ENCODE measurements at places on chromosomes 4 and X.
A peak's percentile ranks its signal among the peaks of the same experiment; 100 is the strongest.

DNA sequence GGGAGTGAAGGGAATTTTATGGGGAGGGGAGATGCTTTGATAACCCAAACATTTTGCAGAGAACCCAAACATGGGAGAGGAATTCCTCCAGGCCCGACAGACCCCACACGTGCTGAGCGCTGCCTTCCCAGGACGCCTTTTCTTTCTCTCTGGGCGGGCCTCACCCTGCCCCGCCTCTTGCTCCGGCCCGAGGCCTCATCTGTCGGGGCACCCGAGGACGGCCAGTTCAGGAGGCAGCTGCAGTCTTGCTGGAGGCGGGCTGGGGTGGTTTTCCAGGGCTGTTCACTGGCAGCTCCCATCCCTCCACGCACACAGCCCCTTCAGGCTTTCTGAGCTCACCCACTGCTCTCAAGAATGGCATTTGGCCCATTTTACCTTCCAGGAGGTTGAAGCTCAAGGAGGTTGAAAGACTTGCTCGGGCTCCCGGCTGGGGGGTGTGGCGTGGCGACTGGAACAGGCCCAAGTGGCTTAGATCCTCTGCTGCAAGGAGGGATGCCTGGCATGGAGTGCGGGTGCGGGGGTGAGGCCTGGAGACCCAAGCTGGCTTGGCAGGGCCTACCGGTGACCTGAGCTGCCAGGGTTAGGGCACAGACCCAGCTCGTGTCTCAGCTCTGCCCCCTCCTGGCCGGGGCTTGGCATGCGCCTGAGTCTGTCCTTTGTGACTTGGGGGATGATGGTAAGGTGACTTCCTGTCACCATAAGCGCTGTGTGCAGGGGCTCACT, 99.2 kb downstream of the PSAPL1 start:
- no peak for DNase-seq

- DNase-seq = peak; percentile 31
These were observed 21.7 kb upstream of the GEMIN8 start for GRCh38 chrX:14051416-14051815.

DNA sequence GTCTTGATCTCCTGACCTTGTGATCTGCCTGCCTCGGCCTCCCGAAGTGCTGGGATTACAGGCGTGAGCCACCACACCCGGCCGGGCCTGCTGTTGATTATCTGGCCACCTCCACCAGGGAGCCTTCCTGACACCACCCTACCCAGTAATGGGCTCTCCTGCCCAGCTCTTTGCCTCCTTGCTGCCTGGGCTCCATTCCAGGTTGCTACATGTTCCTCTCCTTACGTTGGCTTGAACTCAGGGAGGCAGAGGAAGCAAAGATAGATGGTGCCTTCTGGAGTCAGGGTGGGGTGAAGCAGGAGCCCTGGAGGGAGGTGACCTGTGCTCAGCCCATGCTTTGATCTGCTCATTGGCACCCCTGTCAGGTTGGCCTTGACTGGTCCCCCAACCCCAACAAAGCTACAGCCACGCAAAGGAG, 26.3 kb downstream of the FLNA start:
- DNase-seq = no peak

GRCh38 chr4:89562746-89563145, 255.1 kb upstream of the GPRIN3 start:
- no peak for DNase-seq

DNA sequence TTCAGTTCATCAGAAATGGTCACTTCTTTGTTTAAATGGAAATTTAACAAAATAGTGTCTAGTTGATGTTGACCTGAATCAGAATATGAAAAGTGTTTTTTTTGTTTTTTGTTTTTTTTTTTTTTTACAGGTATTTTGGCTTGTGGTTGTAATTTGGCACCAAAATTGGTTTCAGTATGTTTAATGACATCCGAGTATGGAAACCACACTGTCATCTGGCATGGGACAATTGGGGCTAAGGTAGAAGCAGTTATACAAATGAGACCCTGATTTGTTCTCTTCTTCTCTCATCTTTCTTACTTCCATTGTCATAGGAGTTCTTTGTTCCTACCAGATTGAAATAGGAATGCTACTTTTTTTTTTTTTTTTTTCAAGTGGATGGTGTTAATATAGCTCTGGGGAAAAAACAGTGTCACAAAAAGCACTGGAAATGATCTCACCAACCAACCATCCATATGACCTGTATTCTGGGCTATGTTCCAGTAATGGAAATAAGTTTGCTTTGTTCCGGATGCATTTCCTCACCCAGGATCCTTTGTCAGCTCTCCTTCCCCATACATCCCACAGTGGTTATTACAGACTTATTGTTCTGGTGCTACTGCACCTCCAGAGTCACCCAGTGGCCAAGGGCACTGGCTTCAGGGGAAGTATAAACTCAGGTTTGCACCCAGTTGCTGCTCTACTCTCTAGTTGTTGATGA, 95.8 kb downstream of the ATXN3L start:
- peak; percentile 32 for DNase-seq

- DNase-seq = no peak
These were observed 71.6 kb upstream of the CLCN4 start for GRCh38 chrX:10085223-10085622.

GRCh38 chrX:80576806-80577533, 156.7 kb downstream of the TENT5D start:
- no peak for DNase-seq

DNA sequence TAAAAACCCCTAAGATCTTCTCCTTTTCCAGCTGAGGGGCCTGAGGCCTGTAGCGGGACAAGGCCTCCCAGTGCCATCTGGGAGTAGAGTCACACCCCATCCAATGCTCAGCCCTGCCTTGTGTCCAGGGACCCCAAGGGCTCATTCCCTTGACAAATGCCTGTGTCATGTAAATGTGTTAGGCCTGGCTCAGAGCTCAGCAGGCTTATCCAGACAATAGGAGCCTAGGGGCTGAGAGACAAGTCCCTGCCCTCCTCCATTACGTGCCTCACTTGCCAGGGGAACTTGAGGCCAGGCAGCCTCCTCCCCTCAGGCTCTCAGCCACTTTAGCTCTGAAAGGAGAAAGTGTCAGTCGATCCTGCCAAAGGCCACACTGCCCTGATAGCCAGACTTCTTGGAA, 166.8 kb upstream of the MAMLD1 start:
- no peak for DNase-seq

- DNase-seq = no peak
These were observed 289.0 kb downstream of the C4orf33 start for GRCh38 chr4:129384974-129385373.

- no peak for DNase-seq
These were observed 32.0 kb downstream of the HAND2 start for GRCh38 chr4:173498023-173498422.

GRCh38 chr4:153507310-153508073, 41.3 kb downstream of the TMEM131L start:
- DNase-seq = no peak

GRCh38 chr4:48361012-48361400, 19.7 kb downstream of the SLAIN2 start:
- no peak for DNase-seq

GRCh38 chr4:79865201-79865597, 207.8 kb downstream of the ANTXR2 start:
- no peak for DNase-seq

DNA sequence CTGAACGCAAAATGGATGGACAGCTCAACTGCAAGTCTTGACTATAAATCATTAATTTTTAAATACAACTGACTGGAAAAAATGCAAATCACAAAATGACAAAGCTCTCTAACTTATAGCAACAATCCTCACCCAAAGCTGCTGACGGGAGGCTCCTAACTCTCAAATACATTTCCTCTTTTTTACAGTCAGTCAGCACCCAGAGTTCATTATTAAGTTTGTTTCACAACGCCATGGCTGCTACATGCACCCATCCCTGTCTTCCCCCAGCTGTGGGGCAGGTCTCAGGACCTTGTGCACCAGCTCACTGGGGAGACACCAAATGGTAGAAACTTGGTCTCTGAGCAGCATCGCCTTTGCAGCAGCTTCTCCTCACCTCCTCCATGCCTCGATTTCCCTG, 97.6 kb downstream of the SLC34A2 start:
- no peak for DNase-seq

DNA sequence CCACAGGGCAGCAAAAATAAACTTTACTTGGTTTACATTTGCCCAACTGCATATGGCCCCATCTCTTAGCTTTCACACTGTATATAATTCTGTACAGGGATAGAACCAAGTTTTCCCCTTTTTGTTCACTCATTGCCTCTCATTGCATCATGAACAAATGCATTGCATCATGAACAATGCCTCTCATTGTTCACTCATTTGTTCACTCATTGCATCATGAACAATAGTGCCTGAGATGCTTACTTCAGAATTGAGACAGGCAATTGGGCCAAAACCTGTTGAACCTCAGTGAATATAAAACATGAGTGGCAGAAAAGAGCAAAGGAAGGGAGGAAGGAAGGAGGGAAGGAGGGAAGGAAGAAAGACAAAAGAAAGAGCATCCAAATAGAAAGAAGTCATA, 98.2 kb downstream of the SOWAHB start:
- no peak for DNase-seq

DNA sequence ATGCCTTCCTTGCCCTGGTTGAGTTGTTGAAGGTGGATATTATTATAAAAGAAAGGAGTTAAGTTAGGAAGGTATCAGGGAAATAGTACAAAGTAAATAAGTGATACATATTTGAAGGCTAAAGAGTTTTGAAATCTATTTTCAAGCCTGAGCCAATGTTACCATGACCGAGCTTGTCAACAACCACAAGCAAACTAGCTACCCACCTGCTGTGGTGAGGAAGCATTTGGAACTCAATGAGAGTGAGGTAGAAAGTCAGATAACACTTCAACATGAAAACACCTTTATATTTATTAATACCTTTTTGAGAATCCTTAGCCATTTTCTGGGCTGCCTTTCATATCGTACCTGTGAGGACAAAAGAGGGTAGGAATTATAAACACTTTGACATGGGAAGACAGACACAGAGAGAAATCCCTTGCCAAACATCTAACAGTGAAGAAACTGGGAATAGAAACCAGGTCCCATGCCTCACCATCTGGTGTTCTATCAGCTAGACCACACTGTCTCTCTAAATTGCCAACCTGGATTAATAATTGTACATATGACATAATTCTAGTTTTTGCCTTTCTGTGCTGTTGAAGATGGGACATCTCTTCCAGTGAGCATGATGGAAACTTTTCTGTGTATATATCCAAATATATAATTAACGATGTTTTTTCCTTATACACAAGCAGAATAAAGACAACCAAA, 606.4 kb upstream of the NR3C2 start:
- no peak for DNase-seq

DNA sequence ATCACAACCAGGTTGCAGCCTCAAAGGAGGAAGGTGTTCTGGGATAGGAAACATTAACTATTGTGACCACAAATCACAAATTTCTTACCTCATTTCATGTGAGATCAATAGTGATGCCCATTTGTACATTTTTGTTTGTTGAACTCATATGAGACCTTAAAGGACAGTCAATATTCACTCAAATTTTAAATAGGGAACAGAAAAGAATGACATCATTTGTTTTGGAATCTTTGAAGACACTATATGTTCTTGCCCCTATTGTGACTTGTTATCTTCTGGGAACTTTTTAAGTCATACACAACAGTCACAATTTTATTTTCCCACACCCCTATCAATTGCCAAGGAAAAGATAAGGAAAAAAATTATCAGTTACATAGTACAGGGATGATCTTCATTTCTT, 346.5 kb downstream of the ARAP2 start:
- no peak for DNase-seq

DNA sequence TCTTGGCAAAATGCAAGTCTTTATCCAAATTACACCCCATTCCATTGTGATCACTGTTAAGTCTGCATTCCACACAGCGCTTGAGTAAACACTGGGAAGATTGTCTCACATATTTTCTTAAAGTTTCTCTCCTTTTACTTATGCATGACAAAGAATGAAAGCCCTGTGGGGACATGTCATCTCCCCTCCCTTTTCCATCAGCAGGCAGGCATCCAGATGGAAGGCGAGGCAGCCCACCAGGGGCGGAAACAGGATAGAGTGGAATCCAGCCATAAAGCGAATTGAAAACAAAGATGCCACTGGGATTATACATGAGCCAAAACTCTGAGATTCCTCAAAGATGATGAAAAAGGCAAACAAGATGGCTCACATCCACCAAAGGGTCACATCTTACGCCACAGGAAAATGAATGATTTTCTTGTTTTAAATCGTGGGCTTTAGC, 78.2 kb downstream of the AFAP1 start:
- no peak for DNase-seq

GRCh38 chrX:63754136-63754859, 30.7 kb downstream of the ARHGEF9 start:
- no peak for DNase-seq

GRCh38 chr4:57044996-57045395, 65.2 kb downstream of the IGFBP7 start:
- no peak for DNase-seq

DNA sequence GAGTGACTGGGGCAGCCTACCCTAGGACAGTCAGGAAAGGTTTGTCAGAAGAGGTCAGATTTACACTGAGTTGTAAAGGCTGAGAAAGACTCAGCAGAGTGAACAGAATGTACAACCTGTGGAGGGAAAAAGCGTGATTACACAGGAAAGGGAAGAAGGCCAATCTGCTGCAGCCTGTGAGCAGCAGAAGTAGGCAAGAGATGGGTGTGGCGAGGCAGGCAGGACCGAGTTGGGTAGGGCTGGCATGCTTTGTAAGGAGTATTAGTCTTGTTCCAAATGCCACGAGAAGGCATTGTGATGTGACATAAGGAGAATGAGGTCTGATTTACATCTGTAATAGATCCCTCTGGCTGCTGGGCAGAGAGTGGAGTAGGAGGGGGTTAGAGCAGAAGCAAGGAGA, 12.6 kb downstream of the SGMS2 start:
- DNase-seq = no peak

GRCh38 chrX:49198540-49199314, 1.3 kb downstream of the SYP start:
- no peak for DNase-seq

GRCh38 chr4:77481856-77482255, 123.8 kb upstream of the CXCL13 start:
- DNase-seq = no peak

GRCh38 chr4:182240161-182241130, 2.8 kb upstream of the TENM3 start:
- no peak for DNase-seq

GRCh38 chrX:118823263-118824172, at the start of gene ZCCHC12:
Gene ZCCHC12, plus strand, starts transcription at chrX:118823824. Its CDS starts 1,421 bp downstream, at chrX:118825245.
- DNase-seq = peak; percentile 29

GRCh38 chr4:125481334-125482045, 166.7 kb downstream of the FAT4 start:
- DNase-seq = no peak

GRCh38 chr4:74189331-74190043, 31.6 kb downstream of the MTHFD2L start:
- no peak for DNase-seq

- DNase-seq = no peak
These were observed 208.2 kb upstream of the PSAPL1 start for GRCh38 chr4:7642741-7643458.
